ENCODE measurements at places on chromosomes 16 and 17.

DNA sequence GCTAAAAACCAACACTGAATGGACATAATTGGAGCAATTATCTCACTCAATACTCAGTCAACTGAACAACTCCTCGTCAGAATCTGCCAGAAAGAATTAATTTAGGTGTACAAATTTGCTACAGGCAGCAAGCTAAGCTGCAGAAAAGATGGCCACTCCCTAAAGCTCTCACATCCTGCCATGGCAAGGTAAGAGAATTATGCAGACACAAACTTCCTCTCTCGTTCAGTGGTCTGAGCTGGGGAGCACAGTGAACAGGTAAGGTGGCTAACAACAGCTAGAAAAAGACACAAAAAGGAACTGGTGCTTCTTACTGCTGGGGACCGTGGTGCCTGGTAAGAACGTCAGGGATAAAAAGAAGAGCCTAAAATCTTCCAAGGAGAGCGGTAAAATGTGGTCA lies 74.9 kb upstream of the BCAR1 start:
- no peak for DNase-seq

GRCh38 chr17:16477255-16477654 lies 14.7 kb downstream of the LRRC75A start:
- no peak for DNase-seq

DNA sequence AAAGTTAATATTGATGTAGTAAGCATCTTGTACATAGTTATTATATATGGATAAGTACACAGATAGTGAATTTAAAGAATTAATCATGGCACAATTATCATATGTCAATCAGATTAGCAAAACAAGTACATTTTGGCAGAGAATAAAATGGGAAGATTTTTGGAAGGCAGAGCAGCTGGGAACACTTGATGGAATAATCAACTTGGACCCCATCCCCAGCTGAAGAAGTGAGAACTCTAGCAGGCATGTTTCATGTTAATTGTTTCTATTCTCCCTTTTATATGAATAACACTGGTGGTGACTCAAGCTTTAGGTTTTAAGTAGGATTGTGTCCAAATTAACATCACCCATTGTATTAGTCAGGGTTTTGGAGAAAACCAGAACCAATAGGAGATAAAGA lies 198.7 kb downstream of the KCNJ2 start:
- DNase-seq: no peak

- no peak for DNase-seq
Observed at GRCh38 chr16:87728026-87728425, 37.8 kb downstream of the KLHDC4 start.

DNA sequence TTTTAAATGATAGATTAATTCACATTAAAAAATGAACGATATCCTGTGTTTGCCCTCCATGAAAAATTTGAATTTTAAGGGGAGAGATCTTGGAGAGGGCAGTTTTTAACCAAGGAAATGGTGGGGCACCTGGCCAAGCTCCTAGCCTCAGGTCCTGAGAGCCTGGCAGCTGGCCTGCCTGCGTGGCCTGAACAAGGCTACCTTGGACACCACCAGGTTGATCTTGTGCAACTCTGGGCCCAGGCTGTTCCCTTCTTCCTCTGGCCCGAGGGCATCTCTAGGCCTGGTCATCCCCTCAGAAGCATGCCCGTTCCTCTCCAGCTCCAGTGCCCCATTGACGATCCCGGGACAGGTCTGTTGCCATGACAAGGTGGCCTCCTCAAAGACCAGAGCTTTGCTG lies 33.4 kb upstream of the LONP2 start:
- no peak for DNase-seq

DNA sequence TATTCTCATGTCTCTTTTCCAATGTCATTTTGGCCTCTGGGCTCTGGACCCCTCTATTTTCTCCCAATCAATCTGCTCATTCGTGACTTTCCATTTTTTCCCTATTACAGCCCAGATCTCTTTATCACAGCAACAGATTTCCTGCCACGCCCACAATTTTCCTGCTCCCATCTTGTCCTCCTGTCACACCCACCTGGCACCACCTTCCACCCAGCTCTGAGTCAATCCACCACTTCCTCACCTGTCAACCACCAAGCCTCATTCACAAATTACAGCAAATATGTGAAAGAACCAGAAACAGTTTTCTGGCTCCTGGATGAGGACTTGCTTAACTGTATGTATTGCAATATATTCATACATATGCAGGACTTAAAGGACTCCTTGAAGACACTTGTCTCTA lies 311.3 kb downstream of the GRIN2A start:
- DNase-seq: no peak

GRCh38 chr17:32517982-32518381 lies 31.2 kb downstream of the CDK5R1 start:
- DNase-seq: no peak

GRCh38 chr17:39928858-39929645 lies 1.5 kb downstream of the LRRC3C start:
- no peak for DNase-seq

Measured in amygdala (tissue), 56 donors.